Thyroid gland (tissue), 4 donors: ENCODE measurements at places on chromosomes 6 and 20. TPM values are rescaled to one million over a fixed set of nuclear protein-coding genes. Genes with fewer than 3 reads are reported as not detected.

TSPO2 gene
- not detected for total RNA-seq

CLPSL1 gene
- total RNA-seq = not detected

HLA-DMB gene
- 47.6 TPM for total RNA-seq

TMC2 gene
- total RNA-seq = not detected

MYB gene
- total RNA-seq = not detected

ABCC10 gene
- 10.5 TPM for total RNA-seq

RAB22A gene
- total RNA-seq = 27.9 TPM

CCN5 gene
- 43.8 TPM for total RNA-seq

SLC17A3 gene
- total RNA-seq = not detected

DNA sequence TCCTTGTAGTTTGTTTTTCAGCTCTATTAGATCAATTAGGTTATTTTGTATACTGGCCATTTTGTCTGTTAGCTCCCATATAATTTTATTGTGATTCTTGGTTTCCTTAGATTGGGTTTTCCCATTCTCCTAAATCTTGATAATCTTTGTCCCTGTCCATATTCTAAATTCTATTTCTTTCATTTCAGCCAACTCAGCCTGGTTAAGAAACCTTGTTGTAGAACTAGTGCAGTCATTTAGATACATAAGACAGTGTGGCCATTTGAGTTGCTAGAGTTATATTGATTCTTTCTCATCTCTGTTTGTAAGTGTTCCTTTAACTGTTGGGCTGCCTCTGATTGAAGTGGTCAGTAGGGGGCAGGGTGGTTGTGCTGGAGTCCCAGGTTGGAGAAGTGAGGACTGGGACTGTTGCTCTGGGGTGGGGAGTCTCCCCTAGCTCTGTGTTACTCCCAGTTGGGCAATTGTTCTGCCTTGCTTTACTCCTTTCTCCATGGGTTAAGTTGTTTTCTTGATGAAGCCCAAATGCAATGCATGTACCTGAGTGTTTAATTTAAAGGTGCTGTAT lies 98.8 kb upstream of the NRN1 start:
- H3K27ac ChIP-seq = no peak overlapping the region
- no peak overlapping the region for H3K4me3 ChIP-seq
- no peak for DNase-seq
- H3K36me3 ChIP-seq = no peaks in the 10 kb centered on the region
- no peaks in the 10 kb centered on the region for H3K27me3 ChIP-seq

GRCh38 chr6:18680842-18681241 lies 293.7 kb downstream of the RNF144B start:
- H3K27me3 ChIP-seq = no peaks in the 10 kb centered on the region
- no peaks in the 10 kb centered on the region for H3K4me1 ChIP-seq
- H3K27ac ChIP-seq = no peak overlapping the region
- H3K36me3 ChIP-seq = no peaks in the 10 kb centered on the region

DNA sequence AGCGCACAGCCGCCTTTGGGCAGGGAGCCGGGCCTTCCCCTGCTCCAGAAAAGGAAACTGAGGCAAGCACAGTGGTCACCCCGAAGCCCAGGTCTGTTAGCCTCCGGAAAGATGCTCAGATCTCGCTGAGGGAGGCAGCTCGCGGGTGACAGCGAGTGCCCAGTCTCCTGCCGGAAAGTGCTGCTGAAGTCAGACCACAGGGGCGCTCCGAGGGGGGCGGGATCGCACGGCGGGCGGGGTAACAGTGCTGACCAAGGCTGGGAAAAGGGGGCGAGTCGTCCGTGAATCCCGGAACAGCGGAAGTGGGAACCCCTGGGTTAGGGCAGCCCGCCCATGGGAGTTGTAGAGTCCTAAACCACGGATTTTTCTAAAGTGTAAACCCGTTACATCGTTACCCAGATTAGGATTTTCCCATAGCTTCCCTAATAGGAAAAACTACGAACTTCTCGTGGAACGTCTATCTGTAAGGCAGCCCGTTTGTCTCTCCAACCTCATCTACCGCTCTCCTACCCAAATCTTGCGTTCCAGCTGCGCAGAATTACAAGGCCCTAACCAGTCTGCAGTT lies 504 bp downstream of the VPS16 start:
- H3K4me3 ChIP-seq = peak overlapping the region; percentile 73
- DNase-seq = peak; percentile 41
- H3K4me1 ChIP-seq = peaks cover 25% of the 10 kb centered on the region
- H3K36me3 ChIP-seq = peaks cover 8% of the 10 kb centered on the region
- peak overlapping the region; percentile 92 for H3K27ac ChIP-seq

DNA sequence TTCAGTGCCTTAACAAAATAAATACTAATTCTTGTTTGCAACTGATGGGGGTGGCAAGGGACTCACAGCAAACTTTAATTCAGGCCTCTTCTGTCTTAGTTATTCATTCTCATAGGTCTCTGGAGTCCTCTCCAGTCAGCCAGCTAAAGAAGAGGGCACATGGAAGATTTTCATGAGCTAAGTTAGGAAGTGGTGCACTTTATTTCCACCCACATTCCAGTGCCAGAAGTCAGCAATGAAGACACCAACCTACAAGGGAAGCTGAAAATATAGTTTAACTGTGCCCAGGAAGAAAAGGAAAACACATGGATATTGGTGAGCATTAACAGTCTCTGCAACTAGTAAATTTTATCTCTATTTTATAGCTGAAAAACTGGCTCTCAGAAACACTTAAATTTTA lies 16.7 kb upstream of the IRAK1BP1 start:
- no peak overlapping the region for H3K4me3 ChIP-seq
- no peaks in the 10 kb centered on the region for H3K36me3 ChIP-seq
- H3K4me1 ChIP-seq = no peaks in the 10 kb centered on the region
- H3K27ac ChIP-seq = no peak overlapping the region
- H3K27me3 ChIP-seq = no peaks in the 10 kb centered on the region

DNA sequence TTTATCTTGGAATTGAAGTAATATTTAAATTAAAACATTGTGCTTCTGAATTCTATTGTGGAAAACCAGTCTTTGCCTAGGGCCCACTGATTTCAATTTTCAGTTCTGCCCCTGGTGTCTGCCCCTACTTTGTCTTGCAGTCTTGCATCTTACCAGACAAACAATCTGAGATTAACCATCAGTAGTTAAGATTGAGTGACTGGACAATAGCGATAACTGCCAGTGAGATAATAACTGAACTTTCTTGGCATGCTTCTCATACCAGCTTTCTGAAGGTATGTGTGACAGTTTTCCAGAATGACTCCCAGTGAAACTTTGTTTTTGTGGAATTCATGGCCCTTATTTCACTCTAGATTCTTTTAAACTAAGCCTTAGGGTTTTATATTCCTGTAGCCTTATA lies 53.5 kb downstream of the KCNQ5 start:
- no peaks in the 10 kb centered on the region for H3K27me3 ChIP-seq
- peaks cover 18% of the 10 kb centered on the region for H3K4me1 ChIP-seq
- no peak overlapping the region for H3K4me3 ChIP-seq
- H3K27ac ChIP-seq = peak overlapping the region; percentile 47
- DNase-seq = no peak
- H3K36me3 ChIP-seq = no peaks in the 10 kb centered on the region

DNA sequence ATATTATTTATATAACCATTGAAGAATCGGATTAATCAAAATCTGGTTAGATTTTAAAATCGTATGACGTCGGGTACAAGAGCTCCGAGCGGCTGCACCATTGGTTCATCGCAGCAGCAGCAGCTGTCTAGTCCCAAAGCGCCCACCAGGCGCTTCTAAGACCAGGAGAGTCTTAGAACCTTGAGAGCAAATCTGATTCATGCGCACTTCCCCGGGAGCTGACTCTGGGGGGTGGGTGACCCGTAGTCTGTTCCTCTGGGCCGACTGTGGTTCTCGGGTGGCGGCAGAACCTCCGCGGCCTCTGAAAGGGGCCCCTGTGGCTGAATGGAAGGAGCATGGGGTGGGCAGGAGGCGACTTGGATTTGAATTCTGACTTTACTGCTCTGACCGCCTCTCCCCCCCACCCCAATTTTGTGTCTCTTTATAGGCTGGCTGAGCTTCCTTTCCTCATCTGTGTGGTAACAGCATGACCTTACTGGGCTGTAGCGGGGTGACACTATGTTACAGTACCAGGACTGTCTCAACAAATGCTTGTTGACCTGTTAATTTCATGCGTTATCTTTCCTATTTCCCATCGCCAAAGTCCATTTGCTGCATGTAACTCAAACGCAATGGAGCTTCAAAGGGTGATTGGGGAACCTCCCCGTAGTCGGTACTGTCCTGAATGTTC lies 119.7 kb downstream of the RTN4IP1 start:
- peaks cover 19% of the 10 kb centered on the region for H3K4me1 ChIP-seq
- no peaks in the 10 kb centered on the region for H3K27me3 ChIP-seq
- H3K4me3 ChIP-seq = no peak overlapping the region
- H3K36me3 ChIP-seq = no peaks in the 10 kb centered on the region
- no peak for DNase-seq
- H3K27ac ChIP-seq = no peak overlapping the region

GRCh38 chr20:37749620-37750403 lies 56.0 kb downstream of the CTNNBL1 start:
- DNase-seq = peak; percentile 81
- peaks cover 20% of the 10 kb centered on the region for H3K4me1 ChIP-seq
- no peak overlapping the region for H3K27ac ChIP-seq
- H3K36me3 ChIP-seq = no peaks in the 10 kb centered on the region

DNA sequence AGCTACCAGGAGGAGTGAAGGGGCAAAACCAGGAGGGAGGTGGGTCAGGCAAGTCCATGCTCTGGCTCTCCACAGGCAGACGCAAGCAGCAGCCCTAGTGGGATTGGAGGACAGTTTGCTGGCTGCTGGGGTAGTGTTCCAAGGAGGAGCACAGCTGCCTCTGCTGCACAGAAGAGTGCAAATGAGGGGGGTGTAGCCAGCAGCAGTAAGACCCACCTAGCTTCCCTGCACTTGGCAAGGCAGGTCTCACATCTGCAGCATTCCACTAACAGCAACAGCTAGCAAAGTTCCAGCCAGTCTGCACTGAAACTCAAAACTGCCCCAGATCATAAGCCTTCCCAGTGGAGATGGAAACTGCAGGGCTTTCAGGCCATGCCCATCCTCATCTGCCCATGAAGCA lies 405.0 kb downstream of the UTRN start:
- H3K36me3 ChIP-seq = no peaks in the 10 kb centered on the region
- H3K27me3 ChIP-seq = no peaks in the 10 kb centered on the region
- DNase-seq = no peak
- no peaks in the 10 kb centered on the region for H3K4me1 ChIP-seq
- no peak overlapping the region for H3K27ac ChIP-seq

DNA sequence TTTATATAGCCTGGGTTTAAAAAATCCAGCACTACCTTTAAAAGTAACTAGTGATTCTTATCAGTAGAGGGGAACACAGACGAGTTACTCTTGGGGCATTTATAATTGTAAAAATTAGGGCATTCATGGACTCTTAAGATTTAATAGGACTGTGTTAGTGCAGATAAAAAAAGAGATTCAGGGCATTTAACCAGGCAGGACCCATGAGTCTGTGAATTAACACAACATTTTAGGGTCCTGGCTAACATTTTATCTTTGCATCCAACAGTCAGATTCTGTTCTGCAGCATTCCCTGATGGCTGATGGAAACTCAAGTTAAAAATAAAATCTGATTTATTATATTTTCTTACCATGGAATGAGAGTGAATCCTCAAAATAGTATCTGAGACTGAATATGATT lies 774.3 kb downstream of the PHF3 start:
- no peaks in the 10 kb centered on the region for H3K4me1 ChIP-seq
- H3K36me3 ChIP-seq = no peaks in the 10 kb centered on the region
- no peak overlapping the region for H3K4me3 ChIP-seq
- no peaks in the 10 kb centered on the region for H3K27me3 ChIP-seq
- DNase-seq = no peak

DNA sequence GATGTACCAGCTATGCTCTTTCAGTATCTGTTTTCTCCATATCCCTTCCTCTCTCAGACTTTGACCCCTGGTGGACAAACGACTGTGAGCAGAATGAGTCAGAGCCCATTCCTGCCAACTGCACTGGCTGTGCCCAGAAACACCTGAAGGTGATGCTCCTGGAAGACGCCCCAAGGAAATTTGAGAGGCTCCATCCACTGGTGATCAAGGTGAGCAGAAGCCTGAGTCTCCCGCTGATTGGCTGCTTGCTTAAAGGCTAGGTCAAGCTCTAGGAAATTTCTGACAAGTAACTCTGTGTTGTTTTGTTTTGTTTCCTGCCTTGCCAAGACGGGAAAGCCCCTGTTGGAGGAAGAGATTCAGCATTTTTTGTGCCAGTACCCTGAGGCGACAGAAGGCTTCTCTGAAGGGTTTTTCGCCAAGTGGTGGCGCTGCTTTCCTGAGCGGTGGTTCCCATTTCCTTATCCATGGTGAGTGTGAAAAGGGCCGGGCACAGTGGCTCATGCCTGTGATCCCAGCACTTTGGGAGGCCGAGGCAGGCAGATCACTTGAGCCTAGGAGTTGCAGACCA lies 28.6 kb downstream of the C6orf89 start:
- no peaks in the 10 kb centered on the region for H3K36me3 ChIP-seq
- H3K4me1 ChIP-seq = peaks cover 58% of the 10 kb centered on the region
- DNase-seq = peak; percentile 91

DNA sequence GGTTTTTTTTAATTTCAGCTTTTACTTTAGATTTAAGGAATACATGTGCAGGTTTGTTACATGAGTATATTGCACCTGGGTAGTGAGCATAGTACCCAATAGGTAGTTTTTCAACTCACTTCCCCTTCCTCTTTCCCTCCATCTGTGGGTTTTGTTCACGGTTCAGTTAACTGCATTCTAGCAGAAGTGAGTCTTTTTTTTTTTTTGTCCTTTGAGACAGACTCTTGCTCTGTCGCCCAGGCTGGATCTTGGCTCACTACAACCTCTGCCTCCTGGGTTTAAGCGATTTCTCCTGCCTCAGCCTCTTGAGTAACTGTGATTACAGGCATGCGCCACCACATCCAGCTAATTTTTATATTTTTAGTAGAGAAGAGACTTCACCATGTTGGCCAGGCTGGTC lies 8.7 kb downstream of the UBR2 start:
- H3K27me3 ChIP-seq = no peaks in the 10 kb centered on the region
- H3K4me1 ChIP-seq = peaks cover 20% of the 10 kb centered on the region
- no peak overlapping the region for H3K4me3 ChIP-seq
- H3K27ac ChIP-seq = no peak overlapping the region
- peak; percentile 19 for DNase-seq

GRCh38 chr20:17680836-17681725 lies 961 bp downstream of the RRBP1 start:
- H3K27me3 ChIP-seq = no peaks in the 10 kb centered on the region
- peak; percentile 87 for DNase-seq
- peak overlapping the region; percentile 76 for H3K4me3 ChIP-seq
- H3K4me1 ChIP-seq = peaks cover 41% of the 10 kb centered on the region
- H3K36me3 ChIP-seq = peaks cover 4% of the 10 kb centered on the region

GRCh38 chr6:32885698-32886286 lies 31.8 kb downstream of the PSMB9 start:
- H3K4me1 ChIP-seq = no peaks in the 10 kb centered on the region
- no peaks in the 10 kb centered on the region for H3K36me3 ChIP-seq
- no peak overlapping the region for H3K4me3 ChIP-seq
- no peak for DNase-seq
- no peaks in the 10 kb centered on the region for H3K27me3 ChIP-seq
- H3K27ac ChIP-seq = no peak overlapping the region

- H3K27me3 ChIP-seq = no peaks in the 10 kb centered on the region
- no peaks in the 10 kb centered on the region for H3K36me3 ChIP-seq
- no peak for DNase-seq
- H3K4me1 ChIP-seq = no peaks in the 10 kb centered on the region
Measured at GRCh38 chr6:16002332-16003196, 126.3 kb upstream of the MYLIP start.

GRCh38 chr6:122553697-122554096 lies 56.5 kb upstream of the PKIB start:
- no peak for DNase-seq
- no peak overlapping the region for H3K4me3 ChIP-seq
- H3K36me3 ChIP-seq = no peaks in the 10 kb centered on the region
- no peaks in the 10 kb centered on the region for H3K4me1 ChIP-seq
- no peak overlapping the region for H3K27ac ChIP-seq

- DNase-seq = peak; percentile 48
- H3K4me1 ChIP-seq = peaks cover 13% of the 10 kb centered on the region
- H3K4me3 ChIP-seq = no peak overlapping the region
- H3K27me3 ChIP-seq = no peaks in the 10 kb centered on the region
- H3K36me3 ChIP-seq = no peaks in the 10 kb centered on the region
Measured at GRCh38 chr6:52617087-52617486, 40.2 kb upstream of the TRAM2 start.
